ENCODE measurements at places on chromosomes 7 and 10. TPM values are rescaled to one million over a fixed set of nuclear protein-coding genes. Genes with fewer than 3 reads are reported as not detected.
A peak's percentile ranks its signal among the peaks of the same experiment; 100 is the strongest.

The EMX2 gene
- total RNA-seq: 0.47 TPM

The CTAGE8 gene
- 0.54 TPM for total RNA-seq

The ATAD1 gene
- 79.0 TPM for total RNA-seq

DNA sequence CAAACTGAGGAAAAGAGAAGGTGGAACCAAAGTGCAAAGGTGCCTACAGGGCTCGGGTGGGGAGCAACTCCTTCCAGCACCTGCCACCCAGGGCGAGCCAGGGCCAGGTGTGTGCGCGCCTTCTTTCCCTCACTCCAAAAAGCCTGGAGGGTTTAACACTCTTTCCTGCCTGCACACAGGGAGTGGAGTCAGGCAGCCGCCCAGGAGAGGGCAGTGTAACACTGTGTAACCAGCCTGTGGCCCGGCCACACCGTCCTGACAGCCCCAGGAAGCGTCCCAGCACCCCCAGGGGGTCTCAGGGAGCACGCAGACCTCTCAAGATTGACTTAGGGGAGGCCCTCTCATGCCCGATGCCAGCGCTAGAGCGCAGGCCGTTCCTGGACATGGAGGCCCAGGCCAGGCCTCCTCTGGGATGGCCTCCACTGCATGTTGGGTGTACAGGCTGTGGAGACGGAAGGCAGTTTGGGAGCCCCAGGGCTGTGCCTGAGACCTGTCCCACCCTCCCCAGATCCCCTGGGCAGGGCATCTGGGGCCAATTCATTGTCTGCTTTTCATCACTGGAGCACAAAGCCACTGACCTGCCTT is 13.4 kb downstream of the BRI3 start:
- peak; percentile 90 for DNase-seq

- DNase-seq: no peak
Observed at GRCh38 chr7:69684369-69685292, 86.4 kb downstream of the AUTS2 start.

DNA sequence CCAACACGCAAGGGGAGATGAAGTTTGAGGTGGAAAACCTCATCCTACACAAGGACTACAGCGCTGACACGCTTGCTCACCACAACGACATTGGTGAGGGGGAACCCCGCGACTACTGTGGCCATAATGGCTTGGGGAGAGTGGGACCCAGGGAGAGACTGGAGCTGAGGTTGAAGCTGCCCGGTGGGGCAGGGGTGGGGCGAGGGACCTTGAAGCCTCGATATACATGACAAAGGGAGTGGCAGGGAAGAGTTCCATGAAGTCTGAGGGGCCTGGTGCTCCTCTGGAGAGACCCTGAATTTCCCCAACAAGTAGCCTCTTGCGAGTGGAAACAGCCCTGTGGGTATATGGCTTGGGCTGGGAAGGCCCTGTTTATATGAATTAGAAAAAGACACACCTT is 3.1 kb downstream of the PLAU start:
- no peak for DNase-seq

GRCh38 chr10:124496150-124496549 is 34.5 kb downstream of the LHPP start:
- no peak for DNase-seq

- no peak for DNase-seq
Observed at GRCh38 chr7:108423089-108423989, 32.9 kb downstream of the NRCAM start.

Measured in glutamatergic neuron (in vitro differentiated cells).